ENCODE measurements at places on chromosomes 7 and 10.

DNA sequence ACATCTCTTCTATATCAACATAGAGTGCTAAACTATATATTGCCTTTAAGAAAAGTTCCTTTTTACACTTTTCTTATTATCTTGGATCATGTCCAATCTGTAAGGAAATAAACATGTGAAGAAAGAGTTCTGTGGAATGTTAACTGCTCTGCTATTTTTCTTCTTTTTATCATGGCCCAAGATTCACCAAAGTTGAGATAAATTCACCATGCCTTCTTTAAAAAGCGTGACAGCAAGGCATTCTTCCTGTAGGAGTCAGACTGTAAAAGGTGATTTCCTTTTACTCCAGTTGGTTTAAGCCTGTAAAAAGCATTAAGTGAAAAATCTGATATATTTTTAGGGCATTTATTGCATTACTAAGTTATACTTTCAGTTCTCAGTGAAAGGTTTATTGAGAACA is 165.7 kb upstream of the FZD1 start:
- H3K27me3 ChIP-seq: no peaks in the 10 kb centered on the region
- no peaks in the 10 kb centered on the region for H3K36me3 ChIP-seq
- no peak overlapping the region for H3K4me3 ChIP-seq
- H3K4me1 ChIP-seq: no peaks in the 10 kb centered on the region

- peaks cover 3% of the 10 kb centered on the region for H3K27me3 ChIP-seq
- no peaks in the 10 kb centered on the region for H3K36me3 ChIP-seq
- no peak for DNase-seq
- H3K27ac ChIP-seq: no peak overlapping the region
- no peaks in the 10 kb centered on the region for H3K4me1 ChIP-seq
- H3K4me3 ChIP-seq: no peak overlapping the region
Observed at GRCh38 chr7:28488061-28488791, 75.9 kb downstream of the CREB5 start.

- no peaks in the 10 kb centered on the region for H3K27me3 ChIP-seq
- no peak overlapping the region for H3K4me3 ChIP-seq
- no peaks in the 10 kb centered on the region for H3K36me3 ChIP-seq
- no peak for DNase-seq
- H3K4me1 ChIP-seq: no peaks in the 10 kb centered on the region
Observed at GRCh38 chr7:81924494-81924893, 154.6 kb upstream of the HGF start.

DNA sequence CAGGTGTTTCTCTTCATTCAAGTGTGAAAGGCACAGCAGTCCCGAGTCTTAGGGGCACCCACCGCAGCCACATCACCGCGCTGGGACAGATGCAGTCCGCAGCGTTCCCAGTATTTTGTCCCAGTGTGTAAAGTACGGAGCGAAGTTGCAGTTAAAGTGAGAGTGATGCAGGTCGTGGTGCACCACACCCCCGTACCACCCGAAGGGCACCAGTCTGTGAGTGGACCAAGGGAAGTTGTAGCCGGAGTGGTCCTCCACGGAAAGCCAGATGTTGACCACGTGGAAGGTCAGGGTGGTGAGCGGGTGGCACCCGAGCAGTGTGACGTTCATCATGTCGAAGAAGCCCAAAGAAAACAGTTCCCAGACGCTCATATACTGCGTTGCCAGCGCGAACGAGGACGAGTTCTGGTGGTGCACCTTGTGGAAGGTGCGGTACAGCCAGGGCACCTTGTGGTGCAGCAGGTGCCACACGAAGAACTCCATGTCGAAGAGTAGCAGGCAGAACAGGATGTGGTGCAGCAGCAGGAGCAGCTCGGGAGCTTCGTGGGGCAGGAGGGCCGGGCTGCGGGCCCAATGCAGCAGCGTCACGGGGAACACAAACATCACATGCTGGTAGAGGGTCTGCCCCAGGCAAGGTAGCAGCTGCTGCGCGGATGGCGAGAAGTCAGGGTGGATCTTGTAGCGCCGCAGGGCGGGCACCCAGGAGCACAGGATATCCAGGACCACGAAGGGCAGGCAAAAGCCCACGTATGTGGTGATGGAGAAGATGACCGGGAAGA is 526 bp downstream of the CH25H start:
- peaks cover 15% of the 10 kb centered on the region for H3K4me1 ChIP-seq
- H3K27me3 ChIP-seq: peaks cover 35% of the 10 kb centered on the region
- H3K27ac ChIP-seq: no peak overlapping the region
- peak; percentile 78 for DNase-seq

DNA sequence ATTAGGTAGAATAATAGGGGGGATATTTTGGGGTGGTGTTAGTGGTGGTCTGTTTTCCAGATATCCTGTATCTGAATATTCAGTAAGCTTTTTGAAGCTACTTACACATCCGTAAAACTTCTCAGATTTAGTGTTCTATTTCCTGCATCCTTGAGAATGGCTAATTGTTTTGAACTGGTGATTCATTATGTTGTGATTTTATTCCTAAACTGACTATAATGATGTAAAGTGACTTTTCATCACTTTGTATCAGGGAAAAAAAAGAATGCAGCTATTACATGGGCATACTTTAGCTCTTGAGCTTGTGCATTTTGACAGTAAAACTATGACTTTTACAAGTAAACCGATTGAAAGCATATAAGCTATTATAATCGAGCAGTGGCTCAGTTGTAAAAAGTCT is 18.2 kb downstream of the WAC start:
- no peak overlapping the region for H3K27ac ChIP-seq
- H3K27me3 ChIP-seq: no peaks in the 10 kb centered on the region
- no peak for DNase-seq

- no peaks in the 10 kb centered on the region for H3K27me3 ChIP-seq
- H3K4me3 ChIP-seq: no peak overlapping the region
- no peak for DNase-seq
- H3K36me3 ChIP-seq: peaks cover 93% of the 10 kb centered on the region
- H3K4me1 ChIP-seq: no peaks in the 10 kb centered on the region
Observed at GRCh38 chr10:31204090-31204489, 114.9 kb upstream of the ZEB1 start.

DNA sequence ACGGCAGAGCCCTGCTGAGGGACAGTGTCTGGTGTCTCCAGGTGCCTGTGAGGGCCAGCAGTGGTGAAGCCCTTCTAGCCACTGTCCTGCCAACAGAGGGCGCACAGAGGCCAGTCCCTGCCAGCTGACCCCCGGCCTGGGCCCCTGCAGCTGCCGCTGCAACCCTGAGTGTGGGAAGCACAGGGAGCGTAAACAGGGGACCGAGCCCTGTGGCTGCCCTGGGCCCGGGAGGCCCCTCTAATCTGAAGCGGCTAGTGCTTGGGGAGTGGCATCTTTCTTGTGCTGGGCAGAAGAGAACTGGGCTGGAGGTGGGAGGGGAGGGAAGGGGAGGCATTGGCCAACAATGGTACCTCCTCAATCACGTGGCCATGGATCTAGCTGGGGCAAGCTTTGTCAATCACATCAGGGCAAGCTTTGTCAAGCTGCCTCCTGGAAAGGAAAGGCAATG is 34.6 kb downstream of the TRIM8 start:
- H3K36me3 ChIP-seq: no peaks in the 10 kb centered on the region
- H3K27ac ChIP-seq: no peak overlapping the region
- no peak overlapping the region for H3K4me3 ChIP-seq
- H3K27me3 ChIP-seq: no peaks in the 10 kb centered on the region
- no peak for DNase-seq

DNA sequence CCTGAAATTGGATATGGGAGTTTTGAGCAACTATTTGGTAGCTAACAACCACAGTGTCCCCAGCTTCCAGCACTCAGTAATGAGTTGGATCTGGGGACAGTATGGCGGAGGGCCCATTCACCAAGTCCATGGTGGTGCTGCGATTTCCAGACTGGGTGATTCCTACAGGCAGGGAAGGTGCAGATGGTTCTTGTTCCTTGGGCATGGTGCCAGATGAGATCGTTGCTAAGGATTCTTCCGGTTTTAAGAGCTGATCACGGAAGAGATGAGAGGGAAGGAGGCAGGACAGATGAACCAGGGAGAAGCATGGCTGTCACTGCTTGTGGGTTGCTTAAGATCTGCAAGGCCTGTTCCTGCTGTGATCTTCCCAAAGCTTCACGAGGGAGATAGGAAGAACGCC is 380.3 kb downstream of the TCERG1L start:
- no peaks in the 10 kb centered on the region for H3K4me1 ChIP-seq
- no peaks in the 10 kb centered on the region for H3K36me3 ChIP-seq
- H3K27me3 ChIP-seq: no peaks in the 10 kb centered on the region
- DNase-seq: no peak
- H3K4me3 ChIP-seq: no peak overlapping the region

DNA sequence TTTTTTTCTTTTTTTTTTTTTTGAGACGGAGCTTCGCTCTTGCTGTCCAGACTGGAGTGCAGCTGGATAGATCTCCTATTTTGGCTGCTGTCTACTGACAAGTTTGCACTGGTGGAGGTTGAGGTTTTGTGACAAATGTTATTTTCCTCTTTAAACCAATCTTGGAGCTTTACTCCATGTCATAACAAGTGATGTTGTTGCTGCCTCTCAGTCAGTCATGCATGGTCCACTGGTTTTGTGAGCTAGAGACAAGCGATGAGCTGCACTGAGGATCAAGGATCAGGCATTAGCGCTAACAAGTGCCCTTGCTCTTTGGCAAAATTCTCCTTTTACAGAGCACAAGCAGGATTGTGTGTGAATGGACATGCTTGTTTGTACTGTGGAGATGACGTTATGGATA is 805 bp upstream of the WDFY4 start:
- DNase-seq: no peak
- H3K27me3 ChIP-seq: no peaks in the 10 kb centered on the region
- no peaks in the 10 kb centered on the region for H3K36me3 ChIP-seq
- no peak overlapping the region for H3K4me3 ChIP-seq
- no peaks in the 10 kb centered on the region for H3K4me1 ChIP-seq
- H3K27ac ChIP-seq: no peak overlapping the region

DNA sequence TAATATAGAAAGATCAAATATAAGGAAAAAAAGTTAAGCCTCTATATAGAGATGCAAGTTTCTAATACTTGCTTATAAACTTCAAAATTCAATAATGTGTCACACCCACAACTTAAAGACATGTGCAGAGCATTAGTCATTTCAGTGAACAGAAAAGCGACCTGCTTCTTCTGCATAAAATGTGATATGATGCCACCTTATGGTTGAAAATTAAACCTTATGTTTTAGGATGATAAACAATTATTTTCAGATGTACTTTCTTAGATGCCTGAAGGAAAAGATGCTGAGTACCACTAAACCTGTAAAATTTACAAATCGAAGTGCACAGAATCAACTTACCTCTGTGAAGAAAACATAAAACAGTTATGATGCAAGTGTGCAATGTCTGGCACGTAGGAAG is 96.0 kb downstream of the MTERF1 start:
- no peaks in the 10 kb centered on the region for H3K4me1 ChIP-seq
- no peak overlapping the region for H3K27ac ChIP-seq
- DNase-seq: no peak
- no peaks in the 10 kb centered on the region for H3K27me3 ChIP-seq
- no peak overlapping the region for H3K4me3 ChIP-seq

- H3K27ac ChIP-seq: no peak overlapping the region
- H3K36me3 ChIP-seq: no peaks in the 10 kb centered on the region
- H3K4me3 ChIP-seq: no peak overlapping the region
Observed at GRCh38 chr10:96651998-96652431, 65.2 kb upstream of the TM9SF3 start.

- no peaks in the 10 kb centered on the region for H3K4me1 ChIP-seq
- no peak overlapping the region for H3K4me3 ChIP-seq
- no peaks in the 10 kb centered on the region for H3K27me3 ChIP-seq
- no peaks in the 10 kb centered on the region for H3K36me3 ChIP-seq
Observed at GRCh38 chr10:96168546-96168945, 38.4 kb downstream of the ZNF518A start.

GRCh38 chr7:66452165-66452564 is 176.5 kb upstream of the KCTD7 start:
- H3K27ac ChIP-seq: no peak overlapping the region
- H3K27me3 ChIP-seq: no peaks in the 10 kb centered on the region
- no peak for DNase-seq
- H3K36me3 ChIP-seq: no peaks in the 10 kb centered on the region

DNA sequence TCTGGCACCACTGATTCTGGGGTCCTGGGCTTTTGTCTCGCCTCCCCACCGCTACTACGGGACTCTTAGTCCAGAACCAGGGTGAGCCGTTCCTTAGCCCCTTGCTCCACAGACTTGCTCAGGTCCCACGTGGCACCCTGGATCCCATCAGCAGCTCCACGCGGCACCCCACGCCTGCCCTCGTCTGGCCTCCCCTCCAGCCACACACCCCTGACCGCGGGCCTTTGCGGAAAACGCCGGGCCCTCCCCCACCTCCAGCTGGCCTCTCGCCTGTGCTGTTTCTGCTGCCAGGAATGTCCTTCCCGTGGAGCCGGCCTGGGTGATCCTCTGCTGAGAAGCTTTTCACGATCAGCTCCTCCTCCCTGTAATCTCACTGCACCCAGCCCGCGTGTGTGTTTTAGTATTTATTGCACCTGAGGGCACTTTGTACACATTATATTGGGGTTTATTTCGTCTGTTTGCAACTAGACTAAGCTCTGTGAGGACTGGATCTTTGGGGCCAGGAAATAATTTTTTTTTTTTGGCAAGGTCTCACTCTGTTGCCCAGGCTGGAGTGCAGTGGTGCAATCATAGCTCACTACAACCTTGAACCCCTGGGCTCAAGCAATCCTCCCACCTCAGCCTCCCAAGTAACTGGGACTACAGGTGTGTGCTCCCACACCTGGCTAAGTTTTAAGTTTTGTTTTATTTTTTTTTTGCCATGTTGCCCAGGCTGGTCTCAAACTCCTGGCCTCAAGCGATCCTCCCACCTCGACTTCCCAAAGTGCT is 10.5 kb upstream of the TTYH3 start:
- H3K4me3 ChIP-seq: no peak overlapping the region
- no peak for DNase-seq
- no peak overlapping the region for H3K27ac ChIP-seq
- no peaks in the 10 kb centered on the region for H3K27me3 ChIP-seq
- no peaks in the 10 kb centered on the region for H3K36me3 ChIP-seq

- DNase-seq: no peak
- H3K4me3 ChIP-seq: no peak overlapping the region
- H3K27ac ChIP-seq: no peak overlapping the region
- no peaks in the 10 kb centered on the region for H3K27me3 ChIP-seq
- no peaks in the 10 kb centered on the region for H3K36me3 ChIP-seq
Observed at GRCh38 chr7:17152721-17153120, 145.7 kb upstream of the AHR start.

DNA sequence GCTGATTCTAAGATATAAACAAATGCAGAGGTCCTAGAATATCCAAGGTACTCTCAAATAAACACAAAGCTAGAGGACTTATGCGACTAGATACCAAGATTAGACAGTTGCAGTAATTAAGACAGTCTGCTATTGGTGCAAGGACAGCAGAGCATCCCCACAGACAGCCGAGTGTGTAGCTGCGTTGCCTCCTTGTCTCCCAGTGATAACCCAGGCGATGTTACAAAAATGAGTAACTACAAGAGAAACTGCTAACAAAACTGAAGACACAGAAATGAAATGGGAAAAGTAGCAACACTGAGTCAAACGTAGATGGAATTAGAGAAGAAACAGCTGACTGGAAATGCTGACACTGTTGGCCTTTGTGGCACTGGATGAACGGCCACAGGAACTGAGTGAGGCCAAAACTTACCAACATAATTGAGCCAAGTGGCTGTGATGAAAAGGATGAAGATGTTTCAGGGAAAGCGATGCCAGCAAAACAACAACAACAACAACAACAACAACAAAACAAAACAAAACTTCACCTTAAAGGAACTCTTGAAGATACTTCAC is 54.3 kb downstream of the BAIAP2L1 start:
- H3K27ac ChIP-seq: no peak overlapping the region
- H3K4me1 ChIP-seq: no peaks in the 10 kb centered on the region
- DNase-seq: no peak

- no peaks in the 10 kb centered on the region for H3K4me1 ChIP-seq
- no peak overlapping the region for H3K27ac ChIP-seq
- no peaks in the 10 kb centered on the region for H3K36me3 ChIP-seq
- DNase-seq: no peak
- peaks cover 6% of the 10 kb centered on the region for H3K27me3 ChIP-seq
- no peak overlapping the region for H3K4me3 ChIP-seq
Observed at GRCh38 chr10:6763001-6763400, 182.9 kb upstream of the PRKCQ start.
